ENCODE measurements at places on chromosomes 16 and 17.

DNA sequence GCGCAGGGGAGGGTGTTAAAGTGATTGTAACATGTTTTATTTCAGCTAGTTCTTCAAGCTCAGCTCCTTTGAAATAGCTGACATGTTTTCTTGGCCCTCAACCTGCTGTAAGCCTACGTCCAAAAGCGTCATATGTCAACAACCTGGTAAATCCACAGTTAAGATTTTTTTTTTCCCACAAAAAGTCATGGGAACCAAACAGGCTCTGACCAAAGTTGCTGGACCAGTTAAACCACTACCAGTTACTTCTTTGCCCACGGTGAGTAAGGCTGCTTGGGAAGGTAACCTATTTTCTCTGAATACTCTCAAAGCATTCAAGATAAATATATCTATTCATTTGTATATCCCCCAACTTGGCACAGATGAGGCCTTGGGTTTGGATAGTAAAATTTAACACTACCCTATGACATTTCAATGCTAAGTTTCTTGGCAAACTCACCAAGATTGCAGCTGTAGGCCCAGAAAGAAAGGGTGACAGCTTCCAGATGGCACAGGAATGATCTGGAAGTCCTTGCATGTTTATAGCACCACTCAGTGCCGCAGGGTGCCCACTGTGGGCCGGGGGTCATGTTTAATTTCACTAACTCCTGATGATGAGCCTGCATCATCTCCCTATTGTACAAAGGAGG is 166.2 kb downstream of the XYLT1 start:
- DNase-seq, result no peak

- DNase-seq, result no peak
Measured at GRCh38 chr17:5184288-5184687, 7.4 kb downstream of the ZNF594 start.

- no peak for DNase-seq
Measured at GRCh38 chr16:86050591-86051367, 151.8 kb downstream of the IRF8 start.

- no peak for DNase-seq
Measured at GRCh38 chr17:50020841-50021599, 26.0 kb upstream of the DLX3 start.

DNA sequence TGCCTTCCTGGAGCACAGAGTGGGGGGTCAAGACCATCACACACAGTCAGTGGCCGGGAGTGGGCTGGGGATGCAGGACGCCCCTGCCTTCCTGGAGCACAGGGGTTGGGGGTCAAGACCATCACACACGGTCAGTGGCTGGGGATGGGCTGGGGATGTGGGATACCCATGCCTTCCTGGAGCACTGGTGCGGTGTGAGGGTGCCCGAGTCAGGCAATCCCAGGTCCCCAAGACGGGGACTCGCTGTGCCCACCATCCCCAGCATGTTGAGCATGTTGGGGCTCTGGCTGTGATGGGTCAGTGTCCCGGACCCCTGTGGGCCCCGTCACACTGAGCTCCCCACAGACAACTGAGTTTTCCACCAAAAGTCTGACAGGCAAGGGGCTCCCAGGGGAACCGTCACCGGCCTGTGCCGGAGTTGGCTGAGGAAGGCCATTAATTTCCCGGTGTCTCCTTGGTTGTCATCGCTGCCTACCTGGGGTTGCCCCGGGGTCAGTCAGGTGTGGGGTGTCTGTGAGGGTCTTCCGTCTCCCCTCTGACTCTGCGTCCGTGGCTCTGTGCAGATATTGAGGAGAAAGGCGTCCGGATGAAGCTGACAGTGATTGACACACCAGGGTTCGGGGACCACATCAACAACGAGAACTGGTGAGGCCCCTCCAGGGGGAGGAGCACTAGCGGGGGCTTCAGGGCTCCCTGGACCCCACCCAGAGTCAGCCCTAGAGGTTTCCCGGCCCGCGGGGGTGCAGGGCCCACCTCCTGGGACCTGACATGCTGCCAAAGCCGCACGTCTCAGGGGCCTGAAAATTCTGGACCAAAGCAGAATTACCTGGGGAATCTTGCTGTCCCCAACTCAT is 347.1 kb downstream of the SEC14L1 start:
- no peak for DNase-seq

DNA sequence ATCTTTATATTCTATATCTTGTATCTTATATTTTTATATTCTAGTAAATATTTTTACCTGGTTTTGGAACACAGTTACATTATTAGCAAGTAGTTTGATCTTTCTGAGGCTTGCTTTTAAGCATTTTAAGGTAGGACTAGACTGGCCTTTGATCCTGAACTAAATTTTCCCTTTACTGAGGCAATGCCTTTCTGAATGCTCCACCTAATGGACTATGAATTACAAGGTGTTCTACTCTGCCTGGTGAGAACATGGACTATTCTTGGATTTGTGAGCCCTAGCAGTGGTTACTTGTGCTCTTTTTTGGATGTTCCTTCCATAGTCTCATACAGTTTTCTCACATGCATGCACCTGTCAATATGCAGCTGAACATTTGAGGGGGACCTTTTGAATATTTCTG is 32.5 kb upstream of the SMIM36 start:
- no peak for DNase-seq

GRCh38 chr16:83686726-83687125 is 121.1 kb upstream of the HSBP1 start:
- no peak for DNase-seq

- DNase-seq, result no peak
Measured at GRCh38 chr16:13350000-13350399, 448.6 kb downstream of the SHISA9 start.

GRCh38 chr17:752620-753219 is 656 bp upstream of the GEMIN4 start:
- peak; percentile 21 for DNase-seq

DNA sequence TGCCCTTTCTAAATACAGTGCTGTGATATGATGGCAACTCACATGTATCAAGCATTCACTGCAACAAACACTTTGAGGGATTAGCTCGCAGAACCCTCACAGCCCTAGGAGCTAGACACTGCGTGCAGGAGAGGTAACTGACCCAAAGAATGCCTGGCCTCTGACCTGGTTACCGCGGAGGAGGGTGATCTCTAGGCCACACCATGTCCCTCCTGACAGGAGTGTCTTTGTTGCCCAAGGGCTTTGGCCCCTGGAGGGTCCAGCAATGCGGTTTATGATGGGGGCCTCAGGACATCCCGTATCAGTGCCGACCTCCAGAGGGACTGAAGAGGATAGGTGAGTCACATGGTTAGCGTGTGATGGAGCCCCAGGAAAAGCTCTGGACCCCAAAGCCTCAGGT is 130.6 kb downstream of the MGAT5B start:
- DNase-seq, result no peak

DNA sequence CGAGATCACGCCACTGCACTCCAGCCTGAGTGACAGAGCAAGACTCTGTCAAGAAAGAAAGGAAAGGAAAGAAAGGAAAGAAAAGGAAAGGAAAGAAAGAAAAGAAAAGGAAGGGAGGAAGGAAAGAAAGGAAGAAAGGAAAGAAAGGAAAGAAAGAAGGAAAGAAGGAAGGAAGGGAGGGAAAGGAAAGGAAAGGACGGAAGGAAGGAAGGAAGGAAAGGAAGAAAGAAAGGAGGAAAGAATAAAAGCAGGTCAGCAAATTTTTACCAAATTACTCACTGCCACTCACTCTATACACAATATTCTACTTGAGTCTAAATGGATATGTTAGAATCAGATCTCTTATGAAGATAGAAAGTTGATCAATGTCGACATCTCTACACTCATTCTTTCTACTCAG is 49.8 kb downstream of the RND2 start:
- no peak for DNase-seq

DNA sequence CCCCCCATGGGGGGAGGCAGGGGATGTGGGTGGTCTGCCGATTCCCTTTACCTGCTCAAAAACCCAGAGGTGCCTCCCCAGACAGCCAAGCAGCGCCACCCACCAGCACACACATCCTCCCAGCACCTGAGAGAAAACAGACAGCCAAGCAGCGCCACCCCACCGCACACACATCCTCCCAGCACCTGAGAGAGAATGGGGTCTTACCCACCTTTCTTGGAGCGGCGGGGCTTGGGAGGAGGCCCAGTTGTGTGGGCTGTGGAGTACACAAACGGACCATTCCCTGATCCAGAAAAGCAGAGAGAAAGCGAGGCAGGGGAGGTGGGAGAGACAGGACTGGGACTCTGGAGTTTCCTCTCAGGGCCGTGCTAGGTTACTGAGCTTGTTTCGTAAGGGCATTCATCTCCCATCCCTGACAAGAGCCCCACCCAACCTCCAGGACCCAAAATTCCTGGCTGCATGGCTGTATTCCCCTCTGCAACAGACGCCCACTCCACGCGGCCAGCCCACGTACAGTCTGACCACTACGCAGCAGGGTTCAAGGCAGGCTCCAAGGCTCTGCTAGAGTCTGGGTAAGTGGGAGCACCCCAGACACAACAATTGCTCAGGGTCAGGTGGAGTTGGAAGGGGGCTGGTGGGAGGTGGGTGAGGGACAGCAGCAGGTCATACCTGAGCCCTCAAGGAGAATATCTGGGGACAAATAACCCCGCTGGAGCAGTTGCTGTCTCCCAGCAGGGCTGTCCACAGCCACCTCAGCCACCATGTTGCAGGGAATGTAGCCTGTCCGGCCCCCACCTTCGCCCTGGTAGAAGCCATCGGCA is 22.3 kb downstream of the TSPOAP1 start:
- no peak for DNase-seq

- DNase-seq, result peak; percentile 48
Measured at GRCh38 chr16:58027161-58027915, 1.8 kb downstream of the MMP15 start.

- DNase-seq, result no peak
Measured at GRCh38 chr16:53085931-53086421, 31.2 kb downstream of the CHD9 start.

DNA sequence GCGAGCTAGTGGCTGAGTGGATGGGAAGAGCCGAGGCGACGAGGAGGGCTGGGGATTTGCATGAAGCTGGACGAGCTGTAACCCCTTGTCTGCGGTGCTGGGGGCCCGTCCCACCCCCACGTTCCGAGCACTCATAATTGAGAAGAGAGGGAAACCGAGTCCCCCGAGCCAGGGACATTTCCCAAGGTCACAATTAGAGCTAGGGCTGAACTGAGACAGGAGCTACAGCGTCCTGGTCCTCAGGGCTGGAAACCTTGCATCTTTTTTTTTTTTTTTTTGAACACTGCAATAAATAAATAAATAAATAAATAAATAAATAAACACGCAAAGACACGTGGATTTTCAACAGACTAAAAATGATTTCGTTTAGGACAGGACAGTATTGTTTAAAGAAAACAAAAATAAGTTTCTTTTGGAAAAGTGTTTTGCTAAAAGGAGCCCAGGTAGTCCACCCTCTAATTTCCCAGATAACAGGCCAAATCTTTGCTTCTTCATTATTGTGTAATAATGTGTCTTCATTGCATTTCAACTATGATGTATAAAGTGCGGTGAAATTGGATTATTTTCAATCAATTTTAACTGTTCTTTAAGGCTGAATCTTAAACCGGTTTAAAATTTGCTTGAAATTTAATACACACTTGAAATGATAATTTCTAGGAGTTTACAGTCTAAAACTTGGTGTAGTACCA is 992 bp downstream of the GDPD1 start:
- no peak for DNase-seq

GRCh38 chr17:57959929-57960328 is 4.7 kb upstream of the CUEDC1 start:
- no peak for DNase-seq

DNA sequence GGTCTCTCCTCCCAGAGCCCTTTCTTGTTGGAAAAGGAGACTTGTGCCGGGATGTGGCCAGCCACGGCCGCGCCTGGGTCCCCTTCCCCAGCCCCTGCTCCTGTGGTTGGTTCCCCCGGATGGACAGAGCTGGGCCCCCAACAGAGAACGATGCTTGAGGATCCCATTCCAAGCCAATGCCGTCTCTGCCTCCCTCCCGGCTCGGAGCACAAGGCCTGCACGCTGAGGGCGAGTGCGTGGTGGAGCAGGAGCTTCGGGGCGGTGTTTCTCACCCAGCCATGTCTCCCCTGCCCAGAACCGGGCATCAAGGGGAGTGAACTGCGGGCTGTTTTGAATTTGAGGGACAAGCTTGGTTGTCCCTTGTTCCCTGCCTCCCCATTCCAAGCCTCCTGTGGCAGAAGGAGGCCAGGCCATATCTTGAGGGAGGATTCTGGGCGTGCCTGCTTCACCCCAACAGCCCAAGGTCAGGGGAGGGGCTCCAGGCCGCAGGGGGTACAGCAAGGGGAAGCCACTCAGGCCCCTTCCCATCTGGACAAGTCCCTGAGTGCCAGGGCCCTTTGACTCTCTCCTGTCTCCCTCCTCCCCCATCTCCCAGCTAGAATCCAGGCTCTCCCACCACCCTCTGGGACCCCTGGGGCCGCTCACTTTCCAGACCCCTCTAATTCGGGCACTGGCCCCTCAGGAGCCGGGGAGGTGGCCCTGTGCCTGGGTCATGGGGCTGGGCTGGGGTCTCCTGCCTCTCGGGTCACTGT is 43.6 kb downstream of the SOCS3 start:
- no peak for DNase-seq

- DNase-seq, result no peak
Measured at GRCh38 chr17:27635275-27635823, 4.4 kb downstream of the LGALS9 start.

- no peak for DNase-seq
Measured at GRCh38 chr17:81542431-81543338, 9.5 kb downstream of the FAAP100 start.

- no peak for DNase-seq
Measured at GRCh38 chr16:83738923-83739503, 68.8 kb upstream of the HSBP1 start.

GRCh38 chr17:5437721-5438317 is 1.1 kb downstream of the C1QBP start:
- DNase-seq, result no peak

GRCh38 chr17:3026856-3027751 is 36.3 kb downstream of the OR1D5 start:
- DNase-seq, result no peak

GRCh38 chr17:77693776-77694175 is 264.7 kb upstream of the TNRC6C start:
- DNase-seq, result no peak

GRCh38 chr17:81382851-81383250 is 12.4 kb upstream of the BAHCC1 start:
- no peak for DNase-seq

GRCh38 chr17:77503293-77503655 is 362.5 kb downstream of the SEC14L1 start:
- DNase-seq, result no peak

DNA sequence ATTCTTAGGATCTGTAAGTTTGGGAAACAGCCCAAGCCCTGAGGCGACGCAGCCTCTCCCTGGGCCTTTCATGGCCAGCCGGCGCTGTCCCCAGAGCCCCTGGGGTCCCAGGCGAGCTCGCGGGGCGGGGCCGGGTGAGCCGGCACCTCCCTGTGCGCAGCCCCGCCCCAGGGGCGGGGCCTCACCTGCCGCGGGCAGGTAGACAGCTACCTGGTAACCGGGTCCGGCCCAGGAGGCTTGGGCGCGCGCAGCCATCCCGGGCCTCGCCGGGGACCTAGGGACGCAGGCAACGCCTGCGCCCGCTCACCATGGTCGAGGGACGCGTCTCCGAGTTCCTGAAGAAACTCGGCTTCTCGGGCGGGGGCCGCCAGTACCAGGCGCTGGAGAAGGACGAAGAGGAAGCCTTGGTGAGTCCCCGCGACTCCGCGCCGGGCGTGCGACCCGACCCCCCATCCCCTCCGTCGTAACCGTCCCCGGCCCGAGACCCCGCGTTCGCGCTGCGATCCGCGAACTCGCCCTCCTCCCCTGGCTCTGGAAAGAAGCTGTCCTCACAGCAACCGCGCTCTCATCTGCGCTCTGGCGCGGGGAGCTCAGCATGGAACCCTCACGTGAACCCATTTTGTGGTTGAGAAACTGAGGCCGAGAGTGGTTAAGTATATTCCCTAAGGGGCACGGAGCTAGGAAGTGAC is at the start of gene ATP2C2:
TSS of gene ATP2C2 (plus strand) at position 231 of the 689 bp plus-strand sequence. CDS start at position 309, 78 bp downstream.
- DNase-seq, result peak; percentile 61

All from SW480 (cell line).